Nucleus accumbens (tissue), 56 donors: ENCODE measurements at places on chromosomes 4 and X.

- DNase-seq, result no peak
These were observed 41.9 kb upstream of the PDGFRA start for GRCh38 chr4:54187148-54187547.

DNA sequence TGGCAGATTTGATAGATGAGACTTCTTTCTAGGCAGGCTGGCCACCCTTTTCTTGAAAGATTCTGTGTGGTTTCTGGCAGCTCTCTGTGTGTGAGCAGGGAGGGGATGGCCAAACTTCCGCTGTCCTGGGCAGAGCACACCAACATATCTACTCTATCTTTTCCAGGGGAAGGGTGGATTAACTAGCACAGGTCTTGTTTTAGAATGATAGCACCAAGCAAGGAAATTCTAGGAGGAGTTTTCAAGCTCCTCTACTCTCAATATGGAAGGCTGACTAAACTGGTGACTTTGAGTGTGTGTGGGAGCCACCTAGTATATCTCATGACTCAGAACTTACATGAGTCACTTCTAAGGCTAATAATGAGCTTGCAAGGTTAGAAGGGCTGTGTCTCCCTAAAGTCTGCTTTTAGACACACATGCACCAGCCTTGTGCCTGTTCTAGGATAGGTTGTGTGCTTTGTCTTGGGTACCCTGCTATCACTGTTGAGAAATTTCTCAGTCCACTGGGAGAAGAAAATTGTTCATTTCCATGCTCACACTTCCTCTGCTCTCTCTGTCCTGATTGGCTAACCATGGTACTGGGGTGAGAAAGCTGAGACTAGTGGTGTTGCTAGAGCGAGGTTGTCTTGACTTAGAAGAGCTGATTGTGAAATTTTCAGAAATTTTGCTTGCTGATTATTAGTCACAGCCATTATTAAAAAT is 72.9 kb downstream of the YIPF6 start:
- no peak for DNase-seq

DNA sequence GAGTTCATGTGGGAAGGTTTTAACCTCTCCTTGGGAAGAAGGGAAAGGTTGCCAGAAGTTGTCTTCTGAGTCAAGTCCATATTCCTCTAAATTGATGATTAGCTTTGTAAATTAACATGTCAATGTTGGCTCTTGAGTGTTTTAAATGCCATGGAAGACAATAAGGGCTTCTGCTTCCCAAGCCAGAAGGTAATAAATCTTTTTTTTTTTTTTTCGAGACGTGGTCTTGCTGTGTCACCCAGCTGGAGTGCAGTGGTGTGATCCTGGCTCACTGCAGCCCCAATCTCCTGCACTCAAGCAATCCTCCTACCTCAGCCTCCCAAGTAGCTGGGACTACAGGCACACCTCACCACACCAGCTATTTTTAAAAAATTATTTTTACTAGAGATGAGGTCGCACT is 5.0 kb upstream of the REST start:
- DNase-seq, result no peak

DNA sequence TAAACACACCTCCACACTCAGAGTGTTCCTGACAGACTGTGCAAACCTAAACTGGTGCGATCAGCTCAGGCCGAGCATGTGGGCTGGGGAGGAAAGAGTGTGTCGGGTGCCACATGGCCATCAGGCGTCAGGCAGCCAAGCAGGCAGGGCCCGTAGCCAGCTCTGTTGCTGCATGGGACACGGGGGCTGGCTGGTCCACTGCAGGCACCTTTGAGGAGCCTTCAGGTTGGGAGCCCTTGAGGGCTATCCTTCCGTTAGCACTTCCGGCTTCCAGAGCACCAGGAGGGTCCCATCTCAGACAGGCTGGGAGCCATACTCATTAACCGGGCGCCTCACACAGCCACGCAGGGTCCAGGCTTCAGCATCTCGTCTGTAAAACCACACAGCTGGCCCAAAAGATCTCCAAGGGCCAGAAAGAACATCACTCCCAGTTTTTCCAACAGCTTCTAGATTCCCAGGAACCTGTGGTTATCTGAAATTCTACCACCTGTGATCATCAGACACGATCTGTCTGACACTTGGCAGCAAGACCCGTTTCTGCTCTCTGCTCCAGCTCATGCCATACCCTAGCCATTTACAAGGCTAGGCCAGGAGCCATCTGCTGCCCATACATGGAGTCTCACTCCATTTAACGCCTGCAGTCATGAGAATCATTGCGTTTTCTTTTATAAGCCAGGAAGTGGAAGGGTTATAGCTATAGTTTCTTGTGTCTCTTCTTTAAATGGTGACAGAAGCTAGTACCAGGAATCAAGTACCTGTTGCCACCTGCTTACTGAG is 87.5 kb downstream of the NSUN7 start:
- peak; percentile 44 for DNase-seq

- no peak for DNase-seq
These were observed 715.4 kb upstream of the HS3ST1 start for GRCh38 chr4:12144051-12144450.

DNA sequence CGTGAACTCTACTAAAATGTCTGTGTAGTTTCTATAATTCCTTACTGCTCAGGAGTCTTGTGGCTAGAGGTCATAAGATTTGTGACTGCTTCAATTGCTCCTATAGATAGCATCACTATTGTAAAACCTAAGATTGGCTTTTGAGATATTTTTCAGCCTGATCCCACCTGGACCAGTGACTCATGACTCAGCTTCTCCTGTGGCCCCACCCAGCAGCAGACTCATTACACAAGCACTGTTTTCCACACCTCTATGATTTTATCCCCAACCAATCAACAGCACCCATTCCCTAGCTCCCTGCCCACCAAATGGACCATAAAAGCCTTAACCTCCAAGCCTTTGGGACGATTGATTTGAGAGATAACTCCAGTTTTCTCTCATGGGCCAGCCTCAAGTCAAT is 1157.0 kb upstream of the INTU start:
- DNase-seq, result no peak

GRCh38 chrX:134369576-134369975 is 90.4 kb upstream of the HPRT1 start:
- no peak for DNase-seq

GRCh38 chr4:95867919-95868318 is 28.0 kb downstream of the PDHA2 start:
- DNase-seq, result no peak

GRCh38 chrX:46184749-46185148 is 360.5 kb downstream of the ZNF674 start:
- no peak for DNase-seq
